ENCODE measurements at places on chromosomes 6 and 20. TPM values are rescaled to one million over a fixed set of nuclear protein-coding genes. Genes with fewer than 3 reads are reported as not detected.

GRCh38 chr6:34839666-34840352 is 47.9 kb downstream of the BLTP3A start:
- DNase-seq = no peak

DNA sequence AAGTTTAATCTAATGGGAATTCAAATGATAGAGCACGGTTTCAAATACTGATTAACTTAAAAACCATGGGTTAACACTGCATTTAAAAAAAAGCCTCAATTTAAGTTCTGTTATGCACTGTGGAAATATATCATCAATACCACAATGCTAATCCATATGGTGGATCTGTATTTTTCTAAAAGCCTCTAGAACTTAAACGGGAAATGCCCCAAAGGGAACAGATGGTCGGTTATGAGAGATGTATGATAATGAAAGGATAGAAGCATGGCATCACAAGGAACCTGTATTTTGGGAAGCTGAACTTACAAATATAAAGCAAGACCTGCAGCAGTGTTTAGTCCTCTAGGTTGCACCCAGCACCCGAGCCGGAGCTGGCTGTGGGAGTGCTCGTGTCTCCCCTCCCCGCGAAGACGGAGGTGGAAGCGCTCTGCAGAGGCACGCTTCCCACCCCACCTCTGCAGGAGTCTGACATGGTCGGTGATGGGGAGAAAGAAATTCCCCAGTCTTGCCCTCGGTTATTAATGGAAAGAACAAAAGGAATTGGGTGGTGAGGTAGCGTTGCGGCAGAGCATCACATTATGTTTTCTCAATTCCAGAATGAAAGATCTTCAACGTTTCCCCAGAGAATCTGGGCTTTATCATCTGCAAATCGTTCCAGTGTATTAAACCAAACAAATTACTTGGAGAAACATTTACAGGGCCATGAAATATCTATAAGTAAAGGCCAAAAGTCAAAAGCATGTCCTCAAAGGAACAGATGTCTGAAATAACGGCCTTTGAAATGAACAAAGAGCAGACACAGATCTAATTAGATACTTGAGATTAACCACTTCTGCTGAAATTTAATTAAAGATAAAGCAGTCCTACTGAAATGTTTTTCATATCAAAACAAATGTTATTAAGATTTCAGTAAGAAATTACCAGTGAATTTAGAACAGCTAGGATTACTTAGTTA is 103.1 kb upstream of the POPDC3 start:
- DNase-seq = no peak

DNA sequence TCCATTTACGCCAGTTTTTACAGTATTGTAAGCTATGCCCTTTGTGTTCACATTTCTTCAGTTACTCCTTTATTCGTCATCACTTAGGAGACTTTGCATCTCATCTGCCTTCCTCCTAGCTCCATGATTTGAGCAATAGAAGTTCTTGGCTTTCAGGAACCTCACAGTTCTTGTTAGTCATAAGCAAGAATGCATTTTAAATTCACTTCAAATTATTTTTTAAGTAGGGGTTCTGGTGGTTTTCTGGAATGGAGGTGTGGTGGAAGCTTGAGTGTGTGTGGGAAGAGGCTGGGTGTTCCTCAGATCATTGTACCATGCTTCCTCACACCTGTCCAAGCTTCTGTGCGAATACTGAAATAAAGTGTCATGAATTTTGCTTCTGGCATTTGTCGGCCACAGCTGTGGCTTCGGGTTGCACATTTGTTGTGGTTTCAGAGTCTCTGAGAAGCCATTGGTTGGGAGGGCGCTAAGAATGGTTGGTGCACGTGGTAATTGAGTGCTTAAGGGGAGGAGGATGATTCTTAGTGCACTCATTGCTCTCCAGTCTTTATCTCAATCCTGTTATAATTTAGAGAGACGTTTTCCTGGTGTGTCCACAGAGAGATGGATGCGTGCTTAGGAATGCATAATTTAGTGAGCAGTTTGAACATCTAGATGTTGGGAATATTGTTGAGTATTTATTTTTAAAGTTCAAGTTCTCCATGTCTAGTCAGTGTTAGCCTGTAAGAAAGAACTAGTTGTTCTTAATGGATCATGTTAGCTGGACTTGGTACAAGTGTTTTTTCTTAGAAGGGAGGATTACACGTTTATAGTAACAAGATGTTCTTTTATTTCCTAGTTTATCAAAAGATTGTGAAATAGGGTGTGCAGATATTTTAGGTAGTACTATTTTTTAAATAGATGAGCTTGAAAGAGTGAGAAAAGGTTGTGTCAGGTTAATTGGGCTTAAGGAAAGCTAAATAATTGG is 31.9 kb downstream of the FOXO3 start:
- DNase-seq = no peak

KCTD20 gene
- total RNA-seq = 25.5 TPM

- DNase-seq = no peak
Measured at GRCh38 chr6:41713159-41713649, 22.2 kb downstream of the TFEB start.

- DNase-seq = no peak
Measured at GRCh38 chr6:18110162-18110561, 12.3 kb downstream of the NHLRC1 start.

- DNase-seq = no peak
Measured at GRCh38 chr6:111668410-111668809, 62.7 kb upstream of the TRAF3IP2 start.

DNA sequence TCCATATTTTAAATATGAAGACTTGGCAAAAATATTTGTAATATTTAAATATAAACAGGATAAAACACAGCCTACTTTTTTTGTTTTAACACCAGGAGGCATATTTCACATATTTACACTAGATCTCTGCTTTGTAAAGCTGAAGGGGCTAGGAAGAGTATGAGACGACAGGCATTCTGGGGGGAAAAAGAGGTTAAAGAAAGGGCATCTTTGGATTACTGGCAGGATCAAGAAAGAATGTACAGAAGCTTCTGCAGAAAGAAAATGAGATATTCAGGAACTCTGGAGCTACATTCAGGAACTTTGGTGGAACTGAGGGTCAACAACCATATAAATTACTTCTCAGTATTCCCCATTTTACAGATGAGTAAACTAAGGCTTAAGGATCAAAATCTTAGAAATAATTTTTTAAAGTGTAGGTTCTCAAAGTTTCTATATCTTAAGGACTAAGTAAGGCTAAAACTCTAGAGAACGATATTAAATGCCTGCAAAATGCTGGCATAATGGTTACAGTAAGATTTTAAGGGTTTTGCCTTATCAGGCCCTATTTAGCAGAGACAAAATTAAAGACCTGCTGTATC is 156.5 kb downstream of the CDK19 start:
- no peak for DNase-seq

GRCh38 chr20:16350465-16350864 is 222.8 kb downstream of the KIF16B start:
- DNase-seq = no peak

RGL2 gene
- 61.8 TPM for total RNA-seq

DNA sequence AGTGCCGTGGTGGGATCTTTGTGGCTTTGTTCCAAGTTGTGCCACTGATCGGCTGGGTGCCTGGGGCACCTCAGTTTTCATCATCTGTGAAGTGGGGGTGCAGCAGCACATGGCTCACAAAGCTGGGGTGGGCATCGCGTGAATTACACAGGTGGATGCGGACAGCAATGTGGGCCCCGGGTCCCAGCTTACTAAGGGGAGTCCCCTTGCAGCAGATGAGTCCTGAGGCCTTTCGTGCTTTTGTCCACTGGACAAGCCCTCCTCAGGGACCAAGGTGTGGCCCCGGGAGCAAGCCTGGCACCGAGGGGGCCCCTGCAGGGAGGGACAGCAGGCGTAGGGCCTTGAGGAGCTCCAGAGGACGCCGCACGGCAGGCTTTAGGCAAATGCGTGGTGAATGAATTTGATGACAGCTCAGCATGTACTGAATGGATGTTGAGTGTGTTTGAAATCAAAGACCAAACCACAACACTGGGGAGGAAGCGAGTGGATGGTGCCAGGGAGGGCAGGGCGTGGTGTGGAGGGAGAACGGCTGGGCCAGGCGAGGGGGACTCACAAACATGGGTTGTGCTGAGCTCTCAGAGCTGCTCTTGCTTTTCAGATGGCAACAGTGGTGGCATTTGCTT is 53.2 kb downstream of the IRF4 start:
- no peak for DNase-seq

- DNase-seq = peak; percentile 56
Measured at GRCh38 chr6:116397914-116398313, 27.2 kb downstream of the DSE start.

- DNase-seq = no peak
Measured at GRCh38 chr6:75171567-75171966, 34.3 kb downstream of the COL12A1 start.

DNA sequence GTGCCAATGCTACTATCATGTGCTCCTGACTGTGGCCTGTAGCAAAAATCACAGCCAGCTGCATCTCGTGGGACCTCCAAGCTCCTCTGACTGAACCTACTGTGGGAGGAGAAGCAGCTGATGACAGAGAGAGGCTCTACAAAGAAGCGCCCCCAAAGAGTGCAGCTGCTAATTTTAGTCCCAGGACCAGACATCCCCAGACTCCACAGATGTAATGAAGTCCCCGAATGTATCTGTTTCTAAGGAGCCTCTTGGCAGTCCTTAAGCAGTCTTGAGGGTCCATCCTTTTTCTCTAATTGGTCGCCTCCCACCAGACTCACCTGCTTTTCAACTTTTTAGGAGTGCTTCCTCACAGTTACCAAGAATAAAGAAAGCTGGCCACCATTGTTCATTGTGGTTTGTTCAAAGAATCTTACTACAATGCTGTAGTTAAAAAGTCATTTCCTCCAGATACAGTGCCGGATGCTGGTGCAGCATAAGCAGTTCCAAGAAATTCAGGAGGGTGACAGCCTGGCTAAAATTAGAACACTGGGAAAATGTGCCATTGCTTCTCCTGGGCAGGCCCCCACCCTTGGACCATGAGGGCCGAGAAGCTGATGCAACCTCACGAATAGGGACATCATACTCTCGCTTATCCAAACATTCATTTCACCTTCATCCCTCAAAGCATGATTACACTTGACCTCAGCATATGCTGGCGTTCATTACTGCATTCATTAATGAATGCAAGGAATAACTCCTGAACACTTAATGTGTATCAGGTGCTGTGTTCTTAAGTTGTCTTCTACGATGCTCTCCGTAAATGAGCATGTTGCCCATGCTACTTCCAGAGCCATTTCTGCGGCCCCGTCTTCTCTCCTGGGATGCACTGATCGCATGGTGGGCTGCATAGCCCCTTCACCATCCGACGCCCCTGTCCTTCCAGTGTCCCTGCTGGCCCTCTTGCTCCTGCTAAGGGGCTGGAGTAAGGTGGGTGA is 66.4 kb downstream of the LY86 start:
- no peak for DNase-seq

- no peak for DNase-seq
Measured at GRCh38 chr20:45792317-45793118, 764 bp downstream of the DNTTIP1 start.

Data from cardiac muscle cell (in vitro differentiated cells and primary cell).